ENCODE measurements at places on chromosomes 5 and 9. TPM values are rescaled to one million over a fixed set of nuclear protein-coding genes. Genes with fewer than 3 reads are reported as not detected.
A peak's percentile ranks its signal among the peaks of the same experiment; 100 is the strongest.

GRCh38 chr9:73158723-73159122 is 7.1 kb downstream of the ANXA1 start:
- DNase-seq = no peak

GRCh38 chr5:138032028-138032571 is 779 bp downstream of the FAM13B start:
- DNase-seq = peak; percentile 41

GRCh38 chr9:134525070-134525815 is 116.4 kb upstream of the COL5A1 start:
- no peak for DNase-seq

GRCh38 chr9:82022121-82022520 is 33.5 kb downstream of the SPATA31D1 start:
- DNase-seq = no peak

- no peak for DNase-seq
These were observed 69.9 kb downstream of the ADGRV1 start for GRCh38 chr5:90628492-90628891.

- DNase-seq = peak; percentile 78
These were observed 103.9 kb upstream of the ICE1 start for GRCh38 chr5:5318426-5319190.

GRCh38 chr9:91196103-91196950 is 165.4 kb downstream of the AUH start:
- DNase-seq = no peak

- no peak for DNase-seq
These were observed 49.6 kb upstream of the OSMR start for GRCh38 chr5:38795986-38796741.

- DNase-seq = no peak
These were observed 17.8 kb upstream of the FIBCD1 start for GRCh38 chr9:130956636-130957450.

DNA sequence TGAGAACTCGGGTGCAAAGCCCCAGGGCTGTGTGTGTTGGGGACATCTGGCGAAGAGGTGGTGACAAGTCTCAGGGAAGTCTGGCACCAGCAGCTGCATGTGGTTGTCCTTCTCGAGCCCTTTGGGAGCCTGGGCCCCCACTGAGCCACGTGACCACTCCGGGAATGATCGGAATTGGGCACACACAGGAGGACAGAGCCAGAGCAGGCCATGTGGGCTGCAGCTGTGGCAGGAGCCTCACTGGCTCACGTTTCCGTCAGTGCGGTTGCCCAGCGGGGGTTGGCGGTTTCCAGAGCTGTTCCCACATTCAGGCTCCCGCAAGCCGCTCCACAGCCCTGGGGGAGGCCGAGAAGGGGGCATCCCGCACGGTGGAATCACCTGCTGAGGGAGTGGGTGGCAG is 6.8 kb upstream of the CEL start:
- peak; percentile 4 for DNase-seq

- no peak for DNase-seq
These were observed 387.1 kb downstream of the PDE4D start for GRCh38 chr5:59506285-59506877.

OR1Q1 gene
- not detected for total RNA-seq

MAMDC4 gene
- 9.3 TPM for total RNA-seq

CXXC5 gene
- total RNA-seq = 151 TPM

ADAMTS16 gene
- total RNA-seq = 11.4 TPM
